Tibial artery (tissue), 4 donors: ENCODE measurements at places on chromosomes 2 and 18.

- no peak overlapping the region for H3K27ac ChIP-seq
- no peak for DNase-seq
- H3K4me1 ChIP-seq, result peaks cover 17% of the 10 kb centered on the region
These were observed 207.3 kb downstream of the TRIB2 start for GRCh38 chr2:12923907-12924610.

GRCh38 chr2:529424-529823, 147.8 kb downstream of the TMEM18 start:
- H3K4me1 ChIP-seq, result no peaks in the 10 kb centered on the region
- peaks cover 5% of the 10 kb centered on the region for H3K27me3 ChIP-seq
- no peak overlapping the region for H3K27ac ChIP-seq
- no peak for DNase-seq
- H3K4me3 ChIP-seq, result no peak overlapping the region

- no peak for DNase-seq
- no peaks in the 10 kb centered on the region for H3K36me3 ChIP-seq
These were observed 56.0 kb upstream of the DSG1 start for GRCh38 chr18:31261792-31262582.

- H3K27ac ChIP-seq, result no peak overlapping the region
- no peaks in the 10 kb centered on the region for H3K4me1 ChIP-seq
- H3K27me3 ChIP-seq, result no peaks in the 10 kb centered on the region
- no peak for DNase-seq
- no peaks in the 10 kb centered on the region for H3K36me3 ChIP-seq
These were observed 411.0 kb downstream of the TMEM182 start for GRCh38 chr2:103172821-103173220.

DNA sequence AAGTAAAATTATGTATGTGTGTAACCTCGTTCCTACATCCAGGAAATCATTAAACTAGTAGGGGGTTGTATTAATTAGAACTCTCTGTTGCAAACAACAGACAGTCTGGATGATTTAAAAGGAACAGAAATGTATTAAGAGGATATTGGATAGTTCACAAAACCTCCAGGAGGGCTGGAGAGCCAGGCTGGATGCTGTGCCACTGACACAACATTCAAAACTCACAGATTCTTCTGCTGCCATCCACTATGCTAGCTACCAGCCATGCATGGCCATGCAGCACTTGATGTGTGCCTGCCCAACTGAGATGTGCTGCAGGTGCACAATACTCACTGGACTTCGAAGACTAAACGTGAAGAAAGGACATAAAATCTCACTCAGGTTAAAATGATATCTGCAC, 48.2 kb upstream of the SH3RF3 start:
- H3K27me3 ChIP-seq, result no peaks in the 10 kb centered on the region
- H3K36me3 ChIP-seq, result no peaks in the 10 kb centered on the region
- H3K4me3 ChIP-seq, result no peak overlapping the region
- H3K27ac ChIP-seq, result no peak overlapping the region
- no peaks in the 10 kb centered on the region for H3K4me1 ChIP-seq

DNA sequence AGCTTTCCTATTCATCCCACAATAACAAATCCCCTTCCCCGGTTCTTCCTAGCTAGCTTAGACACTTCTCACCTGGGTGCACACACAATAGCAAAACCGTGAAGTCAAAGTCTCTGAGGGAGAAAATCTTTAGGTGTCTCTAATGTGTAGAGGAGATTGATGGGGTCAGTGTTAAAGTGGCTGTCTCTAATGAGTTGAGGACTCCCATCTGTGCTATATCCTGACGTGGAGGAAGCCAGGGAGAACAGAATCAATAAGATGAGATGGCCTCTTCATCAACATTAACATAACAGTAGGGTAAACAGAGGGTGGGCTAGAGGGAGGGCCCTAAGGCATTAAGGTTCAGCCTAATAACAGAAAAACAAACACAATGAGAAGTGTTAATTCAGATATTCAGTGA, 120.4 kb downstream of the SLC5A7 start:
- H3K36me3 ChIP-seq, result no peaks in the 10 kb centered on the region
- H3K27me3 ChIP-seq, result no peaks in the 10 kb centered on the region
- no peak overlapping the region for H3K27ac ChIP-seq
- DNase-seq, result no peak
